ENCODE measurements at places on chromosomes 7 and 10. TPM values are rescaled to one million over a fixed set of nuclear protein-coding genes. Genes with fewer than 3 reads are reported as not detected.
A peak's percentile ranks its signal among the peaks of the same experiment; 100 is the strongest.

The INPP5A gene
- total RNA-seq = 15.7 TPM

The DPP6 gene
- total RNA-seq = not detected

DNA sequence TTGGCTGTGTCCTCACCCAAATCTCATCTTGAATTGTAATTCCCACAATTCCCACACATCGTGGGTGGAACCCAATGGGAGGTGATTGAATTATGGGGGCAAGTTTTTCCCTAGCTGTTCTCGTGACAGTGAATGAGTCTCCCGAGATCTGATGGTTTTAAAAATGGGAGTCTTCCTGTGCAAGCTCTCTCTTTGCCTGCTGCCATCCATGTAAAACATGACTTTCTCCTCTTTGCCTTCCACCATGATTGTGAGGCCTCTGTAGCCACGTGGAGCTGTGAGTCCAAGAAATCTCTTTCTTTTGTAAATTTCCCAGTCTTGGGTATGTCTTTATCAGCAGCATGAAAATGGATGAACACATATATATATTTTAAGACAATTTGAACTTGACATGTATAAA lies 285.4 kb downstream of the BAMBI start:
- no peaks in the 10 kb centered on the region for H3K4me1 ChIP-seq
- no peaks in the 10 kb centered on the region for H3K36me3 ChIP-seq
- no peak overlapping the region for H3K27ac ChIP-seq
- DNase-seq = no peak
- H3K27me3 ChIP-seq = peaks cover 3% of the 10 kb centered on the region
- H3K4me3 ChIP-seq = no peak overlapping the region

DNA sequence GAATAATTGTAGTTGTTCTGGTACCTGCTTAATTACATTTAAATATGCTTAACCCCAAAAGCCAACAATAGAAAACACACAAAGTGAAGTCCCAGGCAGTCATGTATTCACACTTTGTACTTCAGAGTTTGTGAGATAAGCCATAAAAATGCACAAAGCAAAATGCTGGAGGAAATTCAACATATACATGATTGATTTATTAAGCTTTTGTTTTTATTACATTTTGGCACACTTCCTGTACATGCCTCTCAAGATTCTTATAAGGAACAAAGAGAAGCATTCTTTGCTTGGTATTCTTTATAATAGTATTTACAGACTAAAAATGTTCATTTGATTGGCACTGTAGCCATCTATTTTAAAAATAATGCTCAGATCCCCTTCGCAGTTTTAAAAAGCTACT lies 107.7 kb upstream of the ANK3 start:
- no peak for DNase-seq
- H3K4me3 ChIP-seq = no peak overlapping the region
- H3K36me3 ChIP-seq = no peaks in the 10 kb centered on the region
- no peaks in the 10 kb centered on the region for H3K4me1 ChIP-seq
- no peak overlapping the region for H3K27ac ChIP-seq

The PNLIPRP1 gene
- not detected for total RNA-seq

The PIP gene
- total RNA-seq = not detected

GRCh38 chr7:70997261-70997660 lies 134.7 kb upstream of the GALNT17 start:
- H3K4me3 ChIP-seq = no peak overlapping the region
- DNase-seq = no peak
- no peaks in the 10 kb centered on the region for H3K36me3 ChIP-seq
- no peaks in the 10 kb centered on the region for H3K27me3 ChIP-seq

GRCh38 chr10:1874533-1874932 lies 137.2 kb upstream of the ADARB2 start:
- no peaks in the 10 kb centered on the region for H3K4me1 ChIP-seq
- no peaks in the 10 kb centered on the region for H3K27me3 ChIP-seq
- H3K4me3 ChIP-seq = no peak overlapping the region
- H3K27ac ChIP-seq = no peak overlapping the region

The CFAP58 gene
- 0.34 TPM for total RNA-seq

The URGCP gene
- total RNA-seq = 26.9 TPM

The PPP1R3C gene
- total RNA-seq = not detected

- H3K27me3 ChIP-seq = peaks cover 17% of the 10 kb centered on the region
- no peak for DNase-seq
- H3K27ac ChIP-seq = peak overlapping the region; percentile 97
- peak overlapping the region; percentile 99 for H3K4me3 ChIP-seq
- H3K4me1 ChIP-seq = peaks cover 39% of the 10 kb centered on the region
Measured at GRCh38 chr10:101781984-101782810, 1.0 kb downstream of the NPM3 start.

DNA sequence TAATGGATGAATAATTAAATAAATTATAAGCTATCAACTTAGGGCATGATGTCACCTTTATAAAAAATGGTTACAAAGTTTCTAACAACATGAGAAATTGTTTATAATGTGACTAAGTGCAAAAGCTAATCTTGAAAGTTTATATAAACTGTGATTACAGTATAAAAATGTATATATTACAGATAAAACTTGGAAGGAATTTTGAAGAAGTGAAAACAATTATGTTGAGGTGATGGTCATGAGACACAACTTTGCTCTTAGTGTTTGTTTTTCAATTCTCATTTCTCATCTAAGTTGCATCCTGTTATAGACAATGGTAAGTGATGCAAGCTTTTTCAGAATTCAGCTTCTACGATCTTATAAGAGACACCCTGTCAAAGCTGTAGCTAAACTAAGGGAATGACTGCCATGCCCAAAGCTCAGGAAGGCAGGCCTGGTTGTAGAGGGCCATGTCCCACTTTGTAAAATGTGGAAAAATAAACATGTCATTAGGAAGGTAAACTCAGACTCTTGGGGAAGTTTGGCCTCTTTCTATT lies 23.9 kb downstream of the MACC1 start:
- H3K27ac ChIP-seq = no peak overlapping the region
- no peak for DNase-seq
- H3K4me1 ChIP-seq = no peaks in the 10 kb centered on the region
- no peaks in the 10 kb centered on the region for H3K27me3 ChIP-seq

- H3K36me3 ChIP-seq = no peaks in the 10 kb centered on the region
- H3K4me1 ChIP-seq = no peaks in the 10 kb centered on the region
- peaks cover 6% of the 10 kb centered on the region for H3K27me3 ChIP-seq
- no peak overlapping the region for H3K27ac ChIP-seq
- no peak for DNase-seq
Measured at GRCh38 chr7:51187941-51188340, 128.7 kb downstream of the COBL start.

- peaks cover 13% of the 10 kb centered on the region for H3K4me1 ChIP-seq
- peak overlapping the region; percentile 58 for H3K27ac ChIP-seq
- DNase-seq = no peak
- H3K27me3 ChIP-seq = no peaks in the 10 kb centered on the region
- no peaks in the 10 kb centered on the region for H3K36me3 ChIP-seq
Measured at GRCh38 chr7:98282703-98283102, 1.2 kb downstream of the BRI3 start.

- H3K4me3 ChIP-seq = peak overlapping the region; percentile 68
- peaks cover 66% of the 10 kb centered on the region for H3K4me1 ChIP-seq
- no peaks in the 10 kb centered on the region for H3K27me3 ChIP-seq
- H3K36me3 ChIP-seq = peaks cover 9% of the 10 kb centered on the region
- DNase-seq = no peak
- peak overlapping the region; percentile 87 for H3K27ac ChIP-seq
Measured at GRCh38 chr7:111086532-111086931, 4.4 kb upstream of the LRRN3 start.

The FOXI2 gene
- not detected for total RNA-seq

The HMX3 gene
- not detected for total RNA-seq

DNA sequence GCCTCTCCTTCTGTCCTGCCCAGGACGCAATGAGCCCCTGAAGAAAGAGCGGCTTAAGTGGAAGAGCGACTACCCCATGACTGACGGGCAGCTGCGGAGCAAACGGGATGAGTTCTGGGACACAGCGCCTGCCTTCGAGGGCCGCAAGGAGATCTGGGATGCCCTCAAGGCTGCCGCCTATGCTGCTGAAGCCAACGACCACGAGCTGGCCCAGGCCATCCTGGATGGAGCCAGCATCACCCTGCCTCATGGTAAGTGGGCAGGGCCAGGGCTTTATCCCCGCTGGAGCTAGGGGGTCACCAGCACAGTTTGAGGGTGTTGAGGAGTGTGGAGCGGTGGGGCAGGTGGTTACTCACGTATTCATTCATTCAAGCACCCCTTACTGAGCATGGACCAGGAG lies 4.7 kb upstream of the ANKRD2 start:
- H3K4me3 ChIP-seq = no peak overlapping the region
- DNase-seq = no peak
- no peaks in the 10 kb centered on the region for H3K4me1 ChIP-seq
- H3K27me3 ChIP-seq = no peaks in the 10 kb centered on the region

GRCh38 chr10:93218386-93218785 lies 144.7 kb downstream of the CYP26A1 start:
- H3K4me1 ChIP-seq = no peaks in the 10 kb centered on the region
- no peak overlapping the region for H3K27ac ChIP-seq
- H3K4me3 ChIP-seq = no peak overlapping the region
- no peaks in the 10 kb centered on the region for H3K36me3 ChIP-seq
- H3K27me3 ChIP-seq = peaks cover 8% of the 10 kb centered on the region

The FUOM gene
- 17.3 TPM for total RNA-seq

DNA sequence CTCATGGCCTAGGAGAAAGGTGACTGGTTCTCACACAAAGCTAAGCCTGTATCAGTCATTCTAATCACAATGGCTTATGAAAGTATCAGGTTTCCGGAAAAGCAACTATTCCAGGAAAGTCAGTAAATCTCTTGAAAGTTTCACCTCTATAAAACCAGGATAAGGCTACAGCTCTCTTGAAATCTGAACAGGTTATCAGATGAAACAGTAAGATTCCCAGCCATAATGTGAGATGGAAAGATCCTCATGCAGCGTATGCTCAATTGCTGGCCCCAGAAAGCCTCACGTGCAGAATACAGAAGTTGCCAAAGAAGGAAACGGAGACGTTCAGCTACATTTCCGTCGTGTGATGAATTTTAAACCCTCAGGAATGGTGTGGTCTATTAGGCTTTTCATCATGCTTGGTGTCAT lies 90.0 kb downstream of the PFKFB3 start:
- H3K27me3 ChIP-seq = no peaks in the 10 kb centered on the region
- no peak overlapping the region for H3K4me3 ChIP-seq
- peaks cover 41% of the 10 kb centered on the region for H3K4me1 ChIP-seq
- peak overlapping the region; percentile 45 for H3K27ac ChIP-seq
- H3K36me3 ChIP-seq = peaks cover 29% of the 10 kb centered on the region

DNA sequence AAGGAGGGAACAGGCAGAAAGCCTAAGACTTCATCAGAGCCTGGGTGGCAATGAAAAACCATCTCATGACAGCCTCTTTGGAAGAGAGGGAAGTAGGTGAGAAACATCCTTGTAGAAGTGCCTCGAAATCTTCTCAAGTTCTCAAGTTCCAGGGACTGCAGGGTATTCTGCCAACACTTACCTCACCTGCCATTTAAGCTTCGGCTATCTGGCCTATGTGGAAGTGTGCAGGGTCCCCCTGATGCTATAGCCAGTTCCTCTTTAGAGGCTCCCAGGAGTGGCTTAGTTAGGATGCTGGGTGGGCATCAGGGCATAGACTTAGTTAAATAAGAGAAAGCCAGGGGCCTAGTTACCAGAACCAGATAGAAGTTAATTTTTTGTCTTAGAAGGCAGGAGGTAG lies 27.0 kb downstream of the ABCC2 start:
- no peaks in the 10 kb centered on the region for H3K36me3 ChIP-seq
- H3K4me3 ChIP-seq = no peak overlapping the region
- H3K27me3 ChIP-seq = no peaks in the 10 kb centered on the region
- H3K27ac ChIP-seq = no peak overlapping the region

The ASB4 gene
- total RNA-seq = not detected

The FAM180A gene
- total RNA-seq = not detected

DNA sequence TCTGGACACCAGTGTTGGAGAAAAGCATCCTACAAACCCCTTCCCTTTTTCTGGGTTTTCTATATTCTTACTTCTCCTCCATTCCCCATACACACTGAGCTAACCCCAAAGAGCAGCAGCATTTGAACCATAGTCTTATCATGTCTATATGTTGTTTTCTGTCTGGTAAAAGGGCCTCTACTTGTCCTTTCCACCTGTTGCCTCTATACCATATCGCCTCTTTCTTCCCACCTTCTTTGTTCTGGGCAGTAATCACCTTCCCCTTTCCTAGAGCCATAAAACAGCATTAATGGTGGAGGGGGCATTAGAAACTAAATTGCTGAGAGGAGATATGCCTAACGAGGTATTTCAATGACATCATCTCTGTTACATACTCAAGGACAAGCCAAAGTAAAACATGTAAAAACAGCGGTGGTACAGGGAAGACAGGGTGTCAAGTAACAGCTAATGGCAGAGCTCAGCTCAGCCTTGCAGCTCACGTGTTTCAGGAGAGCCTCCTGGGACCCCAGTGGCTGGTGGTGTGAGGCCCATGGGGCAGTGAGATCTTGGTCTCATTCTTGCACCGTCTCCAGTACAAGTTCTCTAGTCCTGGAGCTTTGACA lies 20.6 kb downstream of the NPY start:
- H3K4me1 ChIP-seq = no peaks in the 10 kb centered on the region
- no peak overlapping the region for H3K27ac ChIP-seq

DNA sequence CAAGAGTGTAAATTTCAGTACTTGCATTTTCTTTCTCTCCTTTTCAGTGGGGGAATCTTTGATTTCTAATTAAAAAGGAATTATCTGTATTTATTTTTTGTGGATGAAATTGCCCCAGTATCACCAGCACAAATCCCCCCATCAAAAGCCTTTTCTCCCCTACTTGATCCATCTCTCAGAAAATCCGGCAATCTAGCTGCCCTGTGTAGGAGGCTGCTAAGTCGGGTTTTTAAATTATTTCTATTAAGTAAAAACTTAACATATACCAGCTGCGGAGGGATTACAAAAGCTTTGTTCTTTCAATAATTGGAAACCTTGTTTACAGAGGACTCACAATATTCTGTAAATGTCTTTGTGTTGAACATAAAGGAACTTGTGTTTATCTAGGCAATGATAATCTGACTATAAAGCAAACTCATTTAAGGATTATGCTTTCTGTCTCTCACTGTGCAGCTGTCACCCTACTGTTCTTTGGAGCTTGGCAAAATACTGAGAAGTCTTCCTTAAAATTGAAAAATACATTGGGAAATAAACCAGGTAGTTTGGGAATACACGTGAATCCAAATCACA lies 177.4 kb upstream of the PRR15 start:
- H3K4me3 ChIP-seq = no peak overlapping the region
- no peaks in the 10 kb centered on the region for H3K36me3 ChIP-seq
- H3K4me1 ChIP-seq = no peaks in the 10 kb centered on the region
- DNase-seq = no peak
- no peak overlapping the region for H3K27ac ChIP-seq

Measured in activated naive CD8-positive, alpha-beta T cell treated with anti-CD3 and anti-CD28 coated beads, Interleukin-2, amount 10 ng/mL, durations not matched to agents 7 days and 5 days (primary cell).